ENCODE measurements at places on chromosomes 2 and 18. TPM values are rescaled to one million over a fixed set of nuclear protein-coding genes. Genes with fewer than 3 reads are reported as not detected.

The MERTK gene
- polyA plus RNA-seq: 38.6 TPM

The BCL2L11 gene
- 21.7 TPM for polyA plus RNA-seq

The WNT6 gene
- polyA plus RNA-seq: not detected

The PFN4 gene
- 0.27 TPM for polyA plus RNA-seq

The LIMS4 gene
- 18.3 TPM for polyA plus RNA-seq

The C2orf15 gene
- not detected for polyA plus RNA-seq

The ASB18 gene
- polyA plus RNA-seq: not detected

The L3MBTL4 gene
- not detected for polyA plus RNA-seq

The CDK15 gene
- polyA plus RNA-seq: not detected

The RESP18 gene
- polyA plus RNA-seq: not detected

The SPHKAP gene
- not detected for polyA plus RNA-seq

The RNF125 gene
- polyA plus RNA-seq: 0.73 TPM

The KCNE4 gene
- polyA plus RNA-seq: 0.02 TPM

The EXOC6B gene
- polyA plus RNA-seq: 10.8 TPM

The CCL20 gene
- polyA plus RNA-seq: 0.16 TPM

The DNAJC10 gene
- 30.8 TPM for polyA plus RNA-seq

The SLC9A2 gene
- 0.03 TPM for polyA plus RNA-seq

The STAT4 gene
- polyA plus RNA-seq: 0.97 TPM

The IL1RL1 gene
- 32.2 TPM for polyA plus RNA-seq
